ENCODE measurements at places on chromosomes 12 and 14. TPM values are rescaled to one million over a fixed set of nuclear protein-coding genes. Genes with fewer than 3 reads are reported as not detected.

GRCh38 chr14:37081218-37081617 lies 91.2 kb downstream of the SLC25A21 start:
- no peak overlapping the region for H3K4me3 ChIP-seq
- H3K27ac ChIP-seq: no peak overlapping the region
- H3K4me1 ChIP-seq: no peaks in the 10 kb centered on the region
- no peaks in the 10 kb centered on the region for H3K36me3 ChIP-seq

GRCh38 chr12:52019113-52019770 lies 12.5 kb downstream of the TAMALIN start:
- DNase-seq: no peak
- peaks cover 13% of the 10 kb centered on the region for H3K4me1 ChIP-seq
- H3K27me3 ChIP-seq: no peaks in the 10 kb centered on the region
- no peak overlapping the region for H3K4me3 ChIP-seq
- H3K36me3 ChIP-seq: no peaks in the 10 kb centered on the region

DNA sequence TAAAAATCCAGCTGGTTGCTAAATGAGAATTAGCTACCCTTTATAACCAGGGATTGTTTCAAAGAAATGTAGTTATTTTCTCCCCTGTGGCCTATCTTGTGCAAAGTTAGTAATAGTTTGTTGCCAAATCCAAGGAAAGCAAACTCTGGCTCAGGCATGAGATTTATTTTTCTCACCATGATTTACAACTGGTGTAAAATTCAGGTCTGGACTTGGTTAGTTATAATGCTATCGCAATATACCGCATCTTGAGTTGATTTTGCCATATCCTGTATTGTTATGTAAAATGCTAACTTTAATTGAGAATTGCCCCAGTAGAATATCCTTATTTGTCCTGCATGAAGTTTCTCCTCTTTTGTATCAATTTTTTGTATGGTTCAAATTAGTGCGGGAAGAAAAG lies 135.5 kb downstream of the CRADD start:
- peaks cover 70% of the 10 kb centered on the region for H3K4me1 ChIP-seq
- no peak overlapping the region for H3K4me3 ChIP-seq
- H3K36me3 ChIP-seq: no peaks in the 10 kb centered on the region
- DNase-seq: no peak

- H3K36me3 ChIP-seq: no peaks in the 10 kb centered on the region
- no peak overlapping the region for H3K4me3 ChIP-seq
- H3K27ac ChIP-seq: no peak overlapping the region
- H3K27me3 ChIP-seq: no peaks in the 10 kb centered on the region
- DNase-seq: no peak
- no peaks in the 10 kb centered on the region for H3K4me1 ChIP-seq
Measured at GRCh38 chr14:23723911-23724310, 87.7 kb downstream of the DHRS2 start.

Gene JPH4
- 0.11 TPM for total RNA-seq

Gene NRXN3
- total RNA-seq: 1.3 TPM

Gene RNASE7
- total RNA-seq: not detected

Data from thyroid gland (tissue), 4 donors.